ENCODE measurements at places on chromosomes 16 and 17.

GRCh38 chr17:49969795-49970389, 902 bp downstream of the DLX4 start:
- DNase-seq = no peak

- DNase-seq = no peak
Observed at GRCh38 chr17:2263183-2264066, 40.2 kb downstream of the SMG6 start.

GRCh38 chr17:40610359-40610758, 37.3 kb downstream of the SMARCE1 start:
- DNase-seq = no peak

- DNase-seq = no peak
Observed at GRCh38 chr17:21232033-21232749, 18.2 kb upstream of the TMEM11 start.

DNA sequence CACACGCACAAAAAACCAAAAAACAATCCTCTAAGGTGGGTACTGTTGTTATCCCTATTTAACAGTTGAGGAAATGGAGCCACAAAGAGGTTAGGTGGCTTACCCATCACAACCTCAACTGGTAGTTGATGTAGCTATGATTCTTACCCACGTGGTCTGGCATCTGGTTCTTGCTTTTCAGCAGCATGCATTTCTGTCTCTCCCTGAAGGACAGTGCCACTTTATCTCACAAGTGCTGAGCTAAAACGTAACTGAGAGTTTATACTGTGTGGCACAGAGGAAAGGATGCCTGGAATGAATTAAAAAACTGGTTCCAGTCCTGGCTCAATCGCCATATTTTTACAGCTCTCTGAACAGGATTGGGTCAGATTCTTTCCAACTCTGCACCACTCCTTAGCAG, 1.9 kb upstream of the CORO6 start:
- no peak for DNase-seq

- no peak for DNase-seq
Observed at GRCh38 chr17:46135126-46135812, 58.0 kb downstream of the KANSL1 start.

GRCh38 chr17:45688820-45689219, 95.3 kb upstream of the CRHR1 start:
- DNase-seq = no peak

- no peak for DNase-seq
Observed at GRCh38 chr17:58702045-58702476, 9.7 kb downstream of the RAD51C start.

DNA sequence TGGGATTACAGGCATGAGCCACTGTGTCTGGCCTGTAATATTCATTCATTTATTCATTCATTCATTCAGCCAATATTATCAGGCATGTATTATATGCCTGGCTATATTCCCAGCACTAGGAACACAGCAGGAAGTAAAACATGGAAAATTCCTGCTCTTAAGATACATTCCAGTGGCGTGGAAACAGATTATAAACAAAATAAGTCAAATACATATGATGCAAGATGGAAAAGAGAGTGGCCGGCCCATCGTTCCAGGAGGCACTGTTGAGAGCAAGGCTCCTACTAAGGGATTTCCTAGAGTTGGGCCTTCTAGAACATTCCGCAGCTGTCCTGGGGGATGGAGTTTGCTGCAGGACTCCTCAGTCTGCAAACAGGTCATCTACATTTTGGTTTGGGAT, 17.7 kb downstream of the ADCY9 start:
- DNase-seq = no peak

DNA sequence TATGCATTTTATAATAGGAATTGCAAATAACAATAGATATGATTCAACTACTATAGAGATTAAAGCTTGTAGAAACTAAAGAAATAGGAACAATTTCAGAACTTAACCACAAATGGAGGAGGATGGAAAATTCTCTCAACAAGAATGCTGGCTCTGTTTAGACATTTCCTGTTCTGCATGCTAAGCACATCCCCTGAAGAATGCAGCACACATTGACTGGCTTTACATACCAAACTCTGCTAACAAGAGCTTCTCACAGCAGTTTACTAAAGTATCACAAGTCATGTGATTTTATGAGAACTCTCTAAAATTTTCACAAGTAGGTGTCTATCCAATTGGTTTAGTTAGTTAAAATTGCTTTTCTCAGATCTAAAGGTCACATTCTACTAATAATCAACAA, 85.2 kb downstream of the SPAG9 start:
- DNase-seq = no peak
